ENCODE measurements at places on chromosomes 11 and 22. TPM values are rescaled to one million over a fixed set of nuclear protein-coding genes. Genes with fewer than 3 reads are reported as not detected.

Gene CEND1
- total RNA-seq = not detected

Gene EIF3F
- total RNA-seq = 319 TPM

Gene TLCD5
- 8.4 TPM for total RNA-seq

Gene RHOD
- 82.6 TPM for total RNA-seq

Gene TENM4
- 11.9 TPM for total RNA-seq

Gene FJX1
- total RNA-seq = 16.4 TPM

- H3K4me1 ChIP-seq = no peaks in the 10 kb centered on the region
- no peak for DNase-seq
- no peak overlapping the region for H3K4me3 ChIP-seq
- H3K36me3 ChIP-seq = no peaks in the 10 kb centered on the region
- no peaks in the 10 kb centered on the region for H3K27me3 ChIP-seq
These were observed 12.4 kb downstream of the ANO9 start for GRCh38 chr11:429391-429790.

DNA sequence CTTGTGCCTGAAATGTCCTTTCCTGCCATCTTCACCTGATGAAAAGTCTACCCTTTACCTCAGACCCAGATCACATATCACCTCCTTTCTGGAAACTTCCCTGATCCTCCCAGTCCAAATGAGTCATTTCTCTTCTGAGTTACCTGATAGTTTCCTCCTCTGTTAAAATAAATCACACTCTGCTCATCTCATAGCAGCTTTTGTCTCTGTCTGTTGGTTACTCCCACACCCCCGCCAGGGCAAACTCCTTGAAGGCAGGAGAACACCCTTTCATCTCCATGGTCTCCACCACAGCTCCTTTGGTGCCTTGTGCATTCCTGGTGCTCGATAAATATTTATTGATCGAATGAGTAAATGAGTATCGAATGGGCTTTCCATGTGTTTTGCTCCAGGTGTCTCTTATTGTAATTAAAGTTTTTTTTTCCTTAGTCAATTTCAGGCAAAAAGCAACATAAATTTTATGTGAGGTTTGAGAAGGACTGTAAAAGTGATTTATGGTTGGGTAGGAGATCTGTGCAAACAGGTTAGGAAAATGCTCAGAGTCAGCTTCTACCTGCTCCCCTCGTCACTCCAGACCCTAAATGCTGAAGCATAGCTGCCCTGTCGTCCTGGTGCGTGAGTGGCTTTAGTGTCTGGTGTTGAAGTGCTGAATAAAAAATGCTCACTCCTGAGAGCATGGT, 178.2 kb downstream of the GRIK4 start:
- H3K4me1 ChIP-seq = no peaks in the 10 kb centered on the region
- no peak overlapping the region for H3K4me3 ChIP-seq
- H3K27me3 ChIP-seq = no peaks in the 10 kb centered on the region
- no peak for DNase-seq
- no peak overlapping the region for H3K27ac ChIP-seq

- peaks cover 4% of the 10 kb centered on the region for H3K4me1 ChIP-seq
- H3K27me3 ChIP-seq = peaks cover 7% of the 10 kb centered on the region
- no peak overlapping the region for H3K27ac ChIP-seq
- H3K4me3 ChIP-seq = no peak overlapping the region
- H3K36me3 ChIP-seq = no peaks in the 10 kb centered on the region
These were observed 84.9 kb downstream of the PRR5L start for GRCh38 chr11:36381015-36381360.

DNA sequence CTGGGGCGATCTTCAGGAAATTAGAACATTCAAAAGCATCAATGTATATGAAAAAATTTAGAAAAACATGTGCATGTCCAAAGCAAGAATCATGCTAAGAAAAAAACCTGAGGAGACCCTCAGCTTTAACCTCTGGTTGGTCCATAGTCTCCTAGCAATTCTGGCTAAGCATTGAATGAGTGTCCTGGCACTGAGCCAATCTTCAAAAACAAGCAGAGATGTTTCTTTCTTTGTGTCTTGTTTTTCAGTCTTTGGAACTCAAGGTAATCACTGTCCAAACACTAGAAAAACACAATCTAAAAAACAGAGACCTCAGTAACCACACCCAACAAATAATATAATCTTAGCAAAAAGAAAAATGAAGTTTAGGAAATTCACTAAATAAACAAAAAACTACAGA, 205.4 kb upstream of the CARD18 start:
- no peaks in the 10 kb centered on the region for H3K27me3 ChIP-seq
- H3K4me1 ChIP-seq = no peaks in the 10 kb centered on the region

DNA sequence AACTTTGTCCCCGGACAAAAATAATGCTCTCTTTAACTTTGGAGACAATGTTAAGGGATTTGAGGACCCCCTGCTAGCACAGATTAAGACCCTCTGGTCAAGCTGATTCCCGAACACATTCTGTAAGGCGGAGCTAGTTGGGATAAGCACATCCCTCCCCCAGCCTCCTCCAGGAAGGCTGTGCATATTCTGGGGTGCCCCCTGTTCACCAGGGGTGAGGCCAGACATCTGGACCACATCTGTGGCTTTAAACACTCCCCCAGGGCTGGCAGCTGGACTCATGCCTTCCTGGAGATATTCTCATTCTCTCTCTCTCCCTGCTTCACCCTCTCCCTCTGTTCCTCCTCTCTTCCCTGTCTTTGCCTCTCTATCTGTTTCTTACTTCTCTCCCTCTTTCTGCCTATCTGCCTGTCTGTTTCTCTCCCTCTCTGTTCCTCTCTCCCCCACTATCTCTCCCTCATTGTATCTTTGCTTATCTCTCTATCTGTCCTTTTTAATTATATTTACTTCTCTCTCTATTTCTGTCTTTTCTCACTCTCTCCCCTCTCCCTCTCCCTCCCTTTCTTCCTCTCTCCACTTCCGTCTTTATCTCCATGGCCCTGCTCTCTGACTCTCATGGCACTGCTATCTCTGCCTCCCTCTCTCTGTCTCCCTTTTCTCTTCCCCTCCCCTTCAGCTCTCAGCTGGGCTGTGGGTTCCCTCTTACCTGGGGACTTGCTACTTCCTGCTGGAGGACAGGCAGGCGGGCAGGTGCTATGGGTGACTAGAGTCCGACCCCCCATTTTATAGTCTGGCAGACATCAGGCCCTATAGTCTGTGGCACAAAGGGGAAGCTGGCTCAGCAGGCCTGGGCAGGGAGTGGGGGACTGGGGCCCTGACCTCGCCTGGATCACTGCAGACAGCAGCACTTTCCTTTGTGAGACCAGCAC, at the start of gene CRYBB1:
TSS of gene CRYBB1 (minus strand) at position 757 of the 929 bp plus-strand sequence. CDS start 1,708 bp downstream, outside the sequence.
- H3K4me1 ChIP-seq = no peaks in the 10 kb centered on the region
- H3K4me3 ChIP-seq = no peak within 1 kb of the TSS
- no peak for DNase-seq
- no peaks in the 10 kb centered on the region for H3K27me3 ChIP-seq
- no peak within 1 kb of the TSS for H3K27ac ChIP-seq
- H3K36me3 ChIP-seq = no peaks in the 10 kb centered on the region

DNA sequence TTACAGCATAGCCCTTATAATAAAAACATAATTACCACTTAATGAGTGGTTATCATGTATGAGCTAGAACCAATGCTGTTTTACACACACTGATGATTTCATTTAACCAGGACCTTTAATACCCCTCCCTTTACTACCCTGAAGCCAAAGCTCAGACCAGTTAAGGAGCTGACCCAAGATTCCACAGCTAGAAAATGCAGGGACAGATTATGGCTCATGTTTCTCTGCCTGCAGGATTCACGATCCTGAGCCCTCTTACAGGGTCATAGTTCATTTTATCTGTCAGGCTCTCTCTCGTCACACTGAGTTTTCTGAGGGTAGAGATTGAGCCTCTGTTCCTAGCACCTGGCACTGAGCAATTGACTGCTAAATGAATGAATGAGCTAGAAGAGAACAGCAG, 27.4 kb downstream of the TUB start:
- H3K4me3 ChIP-seq = no peak overlapping the region
- DNase-seq = no peak
- no peaks in the 10 kb centered on the region for H3K4me1 ChIP-seq
- no peaks in the 10 kb centered on the region for H3K36me3 ChIP-seq
- no peaks in the 10 kb centered on the region for H3K27me3 ChIP-seq

- DNase-seq = no peak
- H3K36me3 ChIP-seq = no peaks in the 10 kb centered on the region
- no peak overlapping the region for H3K27ac ChIP-seq
- H3K4me3 ChIP-seq = no peak overlapping the region
- no peaks in the 10 kb centered on the region for H3K4me1 ChIP-seq
- no peaks in the 10 kb centered on the region for H3K27me3 ChIP-seq
These were observed 87.5 kb upstream of the LMO1 start for GRCh38 chr11:8351223-8351622.

- no peaks in the 10 kb centered on the region for H3K4me1 ChIP-seq
- H3K27me3 ChIP-seq = peaks cover 6% of the 10 kb centered on the region
- no peak for DNase-seq
- no peak overlapping the region for H3K27ac ChIP-seq
- H3K4me3 ChIP-seq = no peak overlapping the region
These were observed 2.2 kb upstream of the RFPL2 start for GRCh38 chr22:32206774-32207758.

GRCh38 chr11:97107604-97108003, 717.8 kb downstream of the JRKL start:
- DNase-seq = no peak
- H3K4me3 ChIP-seq = no peak overlapping the region
- no peaks in the 10 kb centered on the region for H3K27me3 ChIP-seq
- no peak overlapping the region for H3K27ac ChIP-seq
- no peaks in the 10 kb centered on the region for H3K36me3 ChIP-seq

- no peaks in the 10 kb centered on the region for H3K27me3 ChIP-seq
- H3K4me3 ChIP-seq = peak overlapping the region; percentile 80
- H3K27ac ChIP-seq = peak overlapping the region; percentile 1
- H3K4me1 ChIP-seq = peaks cover 4% of the 10 kb centered on the region
- DNase-seq = no peak
- peaks cover 8% of the 10 kb centered on the region for H3K36me3 ChIP-seq
These were observed 673 bp upstream of the DUSP18 start for GRCh38 chr22:30668386-30668710.

GRCh38 chr22:27153386-27153785, 496.0 kb downstream of the MIAT start:
- H3K4me1 ChIP-seq = no peaks in the 10 kb centered on the region
- H3K4me3 ChIP-seq = no peak overlapping the region
- H3K36me3 ChIP-seq = no peaks in the 10 kb centered on the region
- no peak overlapping the region for H3K27ac ChIP-seq
- DNase-seq = no peak

- H3K36me3 ChIP-seq = no peaks in the 10 kb centered on the region
- no peak overlapping the region for H3K4me3 ChIP-seq
- H3K27ac ChIP-seq = no peak overlapping the region
- no peaks in the 10 kb centered on the region for H3K27me3 ChIP-seq
- DNase-seq = no peak
These were observed 349.9 kb downstream of the CNTN5 start for GRCh38 chr11:99370549-99371216.

- H3K4me1 ChIP-seq = no peaks in the 10 kb centered on the region
- no peak overlapping the region for H3K27ac ChIP-seq
- no peak overlapping the region for H3K4me3 ChIP-seq
- DNase-seq = no peak
- no peaks in the 10 kb centered on the region for H3K27me3 ChIP-seq
- H3K36me3 ChIP-seq = no peaks in the 10 kb centered on the region
These were observed 17.2 kb downstream of the OPCML start for GRCh38 chr11:133515107-133515506.

DNA sequence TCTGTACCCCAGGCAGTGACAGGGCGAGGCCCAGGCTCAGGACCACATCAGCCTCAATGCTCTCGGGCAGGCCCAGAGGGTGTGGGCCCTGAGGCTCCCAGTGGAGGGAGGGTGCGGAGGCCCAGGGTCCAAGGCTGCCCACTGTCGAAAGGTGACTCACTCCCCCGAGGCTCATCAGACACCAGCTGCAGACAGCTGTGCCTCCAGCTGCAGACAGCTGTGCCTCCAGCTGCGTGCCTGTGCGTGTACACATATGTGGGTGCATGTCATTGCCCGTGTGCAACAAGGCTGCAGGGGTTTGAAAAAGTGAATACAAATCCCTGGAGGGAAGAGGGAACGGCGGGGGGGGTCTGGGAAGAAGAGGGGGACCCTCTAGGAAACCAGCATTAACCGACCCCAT, 134.3 kb downstream of the BRD1 start:
- H3K36me3 ChIP-seq = no peaks in the 10 kb centered on the region
- H3K4me1 ChIP-seq = no peaks in the 10 kb centered on the region
- H3K27ac ChIP-seq = no peak overlapping the region
- no peak for DNase-seq

DNA sequence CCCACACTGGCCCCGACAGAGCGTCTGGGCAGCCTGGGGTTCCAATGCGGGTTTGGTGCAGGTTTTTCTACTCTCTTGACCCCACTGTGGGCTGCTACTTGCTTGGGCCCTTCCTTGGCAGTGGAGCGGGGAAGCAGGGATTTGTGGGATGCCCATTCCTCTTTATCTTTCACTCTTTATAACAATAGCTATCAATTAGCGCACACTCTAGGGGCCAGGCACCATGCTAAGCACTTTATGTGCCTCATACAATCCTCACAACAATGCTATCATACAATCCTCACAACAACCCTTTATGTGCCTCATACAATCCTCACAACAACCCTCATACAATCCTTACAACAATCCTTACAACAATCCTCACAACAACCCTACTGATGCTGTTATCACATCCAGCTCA, 12.7 kb downstream of the ACCS start:
- peaks cover 60% of the 10 kb centered on the region for H3K36me3 ChIP-seq
- no peaks in the 10 kb centered on the region for H3K4me1 ChIP-seq
- no peaks in the 10 kb centered on the region for H3K27me3 ChIP-seq
- H3K4me3 ChIP-seq = no peak overlapping the region
- no peak overlapping the region for H3K27ac ChIP-seq
- no peak for DNase-seq

DNA sequence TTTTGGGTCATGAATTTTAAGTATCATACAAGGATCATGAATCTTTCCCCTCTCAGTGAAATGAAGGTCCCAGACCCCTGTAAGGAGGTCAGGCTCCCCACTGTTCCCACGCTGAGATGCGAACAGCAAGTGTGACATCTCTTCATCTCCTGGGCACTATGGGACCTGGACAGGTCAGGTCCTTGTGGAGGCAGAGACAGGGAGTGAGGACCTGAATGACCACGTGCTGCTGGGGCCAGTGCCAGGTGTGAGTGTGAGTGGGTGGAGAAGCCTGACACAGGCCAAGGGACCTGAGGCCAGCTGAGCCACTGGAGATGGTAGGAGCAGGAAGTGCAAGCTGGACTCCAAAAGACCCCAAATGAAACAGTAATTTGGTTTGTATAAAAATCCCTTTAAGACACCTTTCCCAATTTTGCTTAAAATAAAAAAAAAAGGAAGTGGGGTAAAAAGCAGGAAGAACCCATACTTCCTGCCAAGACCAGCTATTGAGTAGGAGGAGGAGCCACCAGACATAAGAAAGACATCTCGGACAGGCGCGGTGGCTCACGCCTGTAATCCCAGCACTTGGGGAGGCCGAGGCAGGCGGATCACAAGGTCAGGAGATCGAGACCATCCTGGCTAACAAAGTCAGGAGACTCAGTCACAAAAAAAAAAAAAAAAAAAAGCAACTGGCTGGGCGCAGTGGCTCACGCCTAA, 35.4 kb upstream of the SERPIND1 start:
- no peaks in the 10 kb centered on the region for H3K4me1 ChIP-seq
- DNase-seq = no peak
- no peak overlapping the region for H3K27ac ChIP-seq

Data from ascending aorta (tissue), 2 donors.